Effector memory CD8-positive, alpha-beta T cell (primary cell): ENCODE measurements at places on chromosomes 1 and 21.

- DNase-seq: peak; percentile 71
Measured at GRCh38 chr1:26853156-26853555, 9.8 kb upstream of the SFN start.

DNA sequence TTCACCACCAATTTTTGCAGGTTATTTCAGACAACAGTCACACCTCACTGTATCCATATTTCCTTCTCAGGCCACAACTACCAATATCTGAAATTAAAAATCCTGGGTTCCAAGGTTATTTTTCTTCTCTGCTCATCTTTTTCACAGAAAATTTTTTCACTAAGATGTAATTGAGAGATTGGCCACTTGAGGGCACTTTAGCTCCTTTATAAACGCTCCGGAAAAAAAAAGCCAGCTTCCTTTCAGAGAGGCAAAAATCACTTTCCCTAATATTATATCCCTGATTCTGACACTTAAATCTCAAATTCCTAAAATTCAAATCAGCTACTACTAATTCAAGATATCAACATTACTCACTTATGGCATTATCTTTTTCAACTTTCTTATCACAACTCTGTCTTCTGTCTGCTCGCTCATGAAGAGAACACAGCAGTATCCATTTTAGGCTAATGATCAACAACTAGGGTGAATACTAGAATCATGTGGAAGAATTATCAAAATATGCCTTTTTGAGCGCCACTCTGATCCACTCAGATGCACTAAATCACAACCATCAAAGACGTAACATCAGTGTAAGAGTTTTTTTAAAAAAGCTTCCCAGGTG is 101.4 kb upstream of the RGS1 start:
- DNase-seq: peak; percentile 21

GRCh38 chr1:10155087-10155712 is 55.2 kb upstream of the KIF1B start:
- no peak for DNase-seq

GRCh38 chr1:159937054-159937750 is 8.2 kb downstream of the IGSF9 start:
- no peak for DNase-seq

- no peak for DNase-seq
Measured at GRCh38 chr1:185442050-185442449, 125.0 kb upstream of the IVNS1ABP start.

GRCh38 chr1:112651205-112651604 is 23.3 kb upstream of the MOV10 start:
- DNase-seq: no peak

GRCh38 chr1:213106298-213106697 is 55.3 kb downstream of the RPS6KC1 start:
- DNase-seq: no peak

DNA sequence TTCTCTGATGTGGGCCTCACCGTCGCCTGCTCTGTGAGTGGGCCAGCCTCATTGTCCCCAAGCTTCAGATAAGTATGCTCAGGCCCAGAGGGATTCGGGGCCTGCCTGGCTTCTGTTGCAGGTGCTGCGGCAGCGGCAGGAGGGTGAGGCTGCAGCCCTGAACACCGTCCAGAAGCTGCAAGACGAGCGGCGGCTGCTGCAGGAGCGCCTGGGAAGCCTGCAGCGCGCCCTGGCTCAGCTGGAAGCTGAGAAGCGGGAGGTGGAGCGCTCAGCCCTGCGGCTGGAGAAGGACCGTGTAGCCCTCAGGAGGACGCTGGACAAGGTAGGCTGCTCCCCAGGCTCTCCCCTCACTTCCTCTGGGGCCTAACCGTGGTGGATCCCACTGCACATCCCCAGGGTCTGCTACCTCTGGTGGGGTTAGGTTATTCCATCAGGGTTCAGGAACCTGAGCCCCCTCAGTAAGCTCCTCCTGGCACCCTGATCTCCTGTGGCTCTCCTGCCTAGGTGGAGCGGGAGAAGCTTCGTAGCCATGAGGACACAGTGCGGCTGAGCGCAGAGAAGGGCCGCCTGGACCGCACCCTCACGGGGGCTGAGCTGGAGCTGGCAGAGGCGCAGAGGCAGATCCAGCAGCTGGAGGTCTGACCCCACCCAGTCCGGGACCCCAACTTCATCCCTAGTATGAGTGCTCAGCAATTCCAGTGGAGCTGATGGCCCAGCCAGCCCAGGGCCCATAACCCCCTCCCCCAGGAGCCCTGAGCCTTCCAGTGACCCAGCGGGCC is 10.1 kb downstream of the MFAP2 start:
- no peak for DNase-seq

DNA sequence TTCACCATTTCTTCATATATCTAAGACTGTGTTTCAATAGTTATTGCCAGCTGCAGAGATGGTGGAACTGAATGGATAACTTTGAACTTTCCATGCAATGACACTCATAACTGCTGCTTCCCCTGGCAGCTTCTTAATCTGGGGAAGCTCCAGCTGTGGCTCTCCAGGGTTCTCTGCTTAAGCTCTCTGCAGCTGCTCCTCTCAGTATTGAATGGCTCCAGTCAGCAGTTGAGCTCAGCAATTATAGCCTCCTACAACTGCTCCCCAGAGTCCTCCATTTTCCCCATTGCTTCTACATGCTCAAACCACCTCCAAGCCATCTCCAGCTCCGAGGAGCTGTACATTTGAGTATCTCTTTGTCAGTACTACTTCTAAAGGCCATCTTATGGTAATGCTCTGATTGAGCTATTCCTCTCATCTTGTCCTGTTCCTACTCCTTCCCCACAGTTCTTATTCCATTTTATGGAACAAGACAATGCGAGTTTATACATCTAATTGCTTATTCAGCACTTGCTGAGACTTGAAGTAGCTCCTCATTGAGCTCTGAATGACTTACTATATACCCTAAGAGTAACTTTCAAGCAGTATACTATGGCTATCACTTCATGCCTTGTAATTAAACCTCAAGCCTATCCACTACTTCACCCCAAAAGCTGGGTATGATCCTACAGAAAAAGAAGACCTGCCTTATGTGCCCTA is 362.4 kb downstream of the NEGR1 start:
- no peak for DNase-seq

DNA sequence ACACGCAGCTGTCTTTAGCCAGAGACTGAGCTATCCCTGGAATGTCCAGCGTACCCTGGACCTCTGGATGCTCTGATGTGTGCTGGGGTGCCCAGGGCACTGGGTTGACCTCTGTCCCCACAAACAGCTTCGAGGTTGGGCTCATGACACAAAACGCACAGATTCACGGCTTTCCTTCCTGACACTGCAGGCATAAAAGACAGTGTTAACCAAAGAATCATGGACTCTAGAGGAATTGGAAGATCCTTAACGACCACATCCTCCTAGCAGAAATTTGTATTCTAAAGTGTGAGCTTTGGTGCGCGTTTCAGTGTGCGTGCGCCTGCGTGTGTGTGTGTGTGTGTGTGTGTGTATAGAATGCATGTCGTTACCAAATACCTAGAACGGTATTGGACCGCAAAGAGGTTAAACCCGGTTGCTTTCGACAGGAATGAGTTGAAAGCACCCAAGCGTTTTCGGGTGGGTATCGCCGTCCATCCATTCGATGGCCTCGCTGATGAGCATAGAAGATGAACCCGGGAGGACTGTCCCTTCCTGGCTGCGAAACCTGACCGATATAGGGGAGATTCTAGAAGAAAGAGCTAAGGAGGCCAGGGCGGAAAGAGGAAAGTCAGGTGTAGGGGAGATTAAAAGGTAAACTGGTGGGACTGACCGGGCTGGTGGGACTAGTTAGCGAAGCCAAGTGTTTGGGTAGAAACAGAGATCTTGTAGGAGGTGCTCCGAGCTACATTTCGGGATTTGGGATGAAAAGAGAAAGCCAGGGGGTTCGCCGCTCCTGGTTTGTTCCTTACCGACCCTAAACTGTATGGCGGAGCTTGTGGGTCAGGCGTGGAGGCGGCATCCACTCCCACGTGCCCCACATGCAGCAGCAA is 6.8 kb upstream of the LHX9 start:
- no peak for DNase-seq

DNA sequence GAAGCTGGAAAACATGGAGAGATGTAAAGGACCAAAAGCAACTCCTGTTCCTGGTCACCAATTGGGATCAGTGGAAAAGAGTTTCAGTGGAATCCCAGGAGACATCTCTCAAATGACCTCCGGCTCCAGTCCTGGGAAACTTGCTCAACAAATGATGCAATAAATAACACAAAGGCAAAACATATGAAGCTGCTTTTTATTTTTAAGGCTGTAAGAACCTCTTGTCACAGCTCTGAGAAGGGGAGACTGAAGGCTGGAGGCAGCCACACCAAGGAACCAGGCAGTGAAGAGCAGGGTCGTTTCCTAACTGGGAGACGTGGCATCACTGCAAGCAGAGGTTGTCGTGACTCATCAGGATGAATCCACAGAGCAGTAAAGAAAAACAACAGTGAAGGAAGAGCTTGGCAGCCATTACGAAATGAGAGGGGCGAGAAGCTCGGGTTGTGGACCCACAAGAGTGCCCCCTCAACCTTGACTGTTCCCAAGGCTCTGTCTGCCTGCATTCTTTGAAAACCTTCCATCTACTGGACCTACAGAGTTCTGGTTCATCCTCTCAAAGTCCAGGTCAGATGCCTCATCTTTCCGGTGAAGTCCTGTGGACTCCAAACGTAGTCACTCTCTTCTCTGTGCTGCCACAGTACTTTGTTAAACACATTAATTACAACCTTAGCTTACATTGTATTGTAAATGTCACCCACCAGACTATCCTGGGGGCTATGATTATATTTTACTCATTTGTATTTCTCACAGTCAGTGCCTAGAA is 32.1 kb downstream of the JAK1 start:
- DNase-seq: no peak

DNA sequence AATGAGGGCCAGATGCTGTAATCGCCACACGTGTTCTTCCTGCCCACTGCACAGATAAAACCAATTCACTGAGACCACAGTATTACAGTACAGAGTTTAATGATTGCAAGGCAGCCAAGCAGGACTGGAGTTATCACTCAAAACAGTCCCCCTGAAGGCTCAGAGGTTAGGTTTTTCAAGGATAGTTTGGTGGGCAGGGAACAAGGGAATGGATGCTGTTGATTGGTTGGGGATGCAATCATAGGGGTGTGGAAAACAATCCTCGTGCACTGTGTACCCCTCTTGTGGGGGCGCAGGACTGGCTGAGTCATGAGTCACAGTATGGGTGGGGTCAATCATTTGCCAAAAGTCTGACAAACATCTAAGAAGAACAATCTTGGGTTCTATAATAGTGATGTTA is 12.4 kb upstream of the USP1 start:
- DNase-seq: no peak

- DNase-seq: no peak
Measured at GRCh38 chr1:230356869-230357794, 69.0 kb downstream of the PGBD5 start.

DNA sequence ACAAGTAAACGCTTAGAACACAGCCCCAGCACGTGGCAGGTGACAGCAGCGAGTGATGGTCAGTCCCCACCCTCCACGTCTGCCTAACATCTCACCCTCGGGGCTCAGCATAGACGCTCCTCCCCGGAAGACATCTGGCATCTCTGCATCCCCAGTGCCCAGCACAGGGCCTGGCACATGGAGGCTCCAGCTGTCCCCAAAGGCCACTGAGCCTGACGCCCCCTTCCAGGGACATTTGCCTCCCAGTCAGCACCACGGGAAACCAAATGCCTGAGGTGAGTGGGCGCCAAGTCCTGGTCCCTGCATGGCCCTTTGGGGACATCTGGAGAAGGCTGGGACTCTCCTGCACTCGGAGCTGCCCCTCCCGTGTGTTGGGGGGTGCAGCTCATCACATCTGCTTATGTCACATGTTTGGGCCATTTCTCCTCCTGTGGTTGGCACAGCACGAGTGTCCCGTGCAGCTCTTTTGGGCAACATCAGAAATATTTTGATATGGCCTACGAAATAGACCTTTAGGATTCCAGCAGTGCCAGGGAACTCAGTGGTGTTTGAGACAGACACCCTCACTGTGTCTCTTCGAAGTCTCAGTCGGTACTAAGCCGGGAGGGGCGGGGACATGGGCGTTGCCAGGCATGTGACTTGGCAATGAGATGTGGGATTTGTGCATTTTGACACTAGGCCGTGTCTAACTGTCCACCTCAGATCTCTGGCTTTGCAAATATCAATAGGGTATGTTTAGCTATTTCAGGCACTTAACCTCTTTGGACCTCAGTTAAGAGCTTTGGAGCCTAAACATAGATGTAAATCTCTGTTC is 315.0 kb downstream of the PTPRU start:
- DNase-seq: no peak

DNA sequence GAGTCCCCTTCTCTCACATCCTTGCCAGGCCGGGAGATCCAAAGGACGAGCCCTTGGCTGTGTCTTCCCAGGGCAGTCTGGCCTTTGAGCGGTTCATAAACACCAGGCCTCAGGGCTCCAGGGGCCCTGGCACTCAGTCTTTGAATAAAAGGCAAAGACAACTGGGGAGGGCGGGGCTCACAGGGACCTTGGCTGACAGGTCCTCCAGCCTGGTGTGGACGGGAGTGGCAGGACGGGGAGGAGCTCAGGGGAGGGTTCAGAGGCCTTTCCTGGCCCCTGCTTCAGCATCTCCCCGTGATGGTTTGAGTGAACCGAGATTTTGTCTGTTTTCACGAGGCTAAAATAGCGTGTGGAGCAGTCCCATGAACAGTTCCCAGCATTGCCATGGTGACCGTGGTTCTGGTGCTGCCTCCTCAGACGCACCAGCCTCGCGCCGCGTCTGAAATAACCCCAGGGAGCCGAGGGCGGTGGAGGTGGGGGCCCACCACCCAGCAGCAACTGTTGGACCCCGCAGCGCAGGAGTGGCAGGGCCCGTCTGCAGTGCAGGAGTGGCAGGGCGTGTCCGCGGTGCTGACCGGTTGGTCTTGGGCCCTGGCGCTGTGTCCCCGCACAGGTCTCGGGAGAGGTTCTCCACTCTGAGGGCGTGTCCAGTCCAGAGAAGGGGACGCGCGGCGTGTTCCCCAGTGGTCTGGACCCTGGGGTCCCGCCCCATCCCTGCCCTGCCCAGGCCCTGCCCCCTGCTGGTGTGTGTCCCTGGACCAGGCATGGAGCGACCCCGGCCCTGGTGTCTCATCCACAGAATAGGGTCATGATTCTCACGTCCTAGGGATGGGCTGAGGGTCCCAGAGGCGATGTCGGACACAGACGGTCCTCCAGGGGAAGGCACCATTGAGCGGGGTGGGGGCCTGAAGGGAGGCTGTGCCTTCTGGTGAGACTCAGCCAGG is 7.1 kb upstream of the PRKCZ start:
- DNase-seq: no peak
